Activated T-helper 2 cell treated with anti-CD3 and anti-CD28 coated beads, Interferon-gamma antibody, Interleukin-2, Interleukin-4, amounts not matched to agents 10 μg/mL and 5 μg/mL and 100 μg/mL, durations not matched to agents 14 hours and 24 hours and 36 hours (primary cell): ENCODE measurements at places on chromosomes 5 and 9. TPM values are rescaled to one million over a fixed set of nuclear protein-coding genes. Genes with fewer than 3 reads are reported as not detected.

Gene ZNF879
- total RNA-seq: 1.9 and 2.3 TPM in 2 replicates

Gene SEMA5A
- 0.27 and 0.62 TPM in 2 replicates for total RNA-seq

Gene PCDHGA11
- 0.21 and 0.39 TPM in 2 replicates for total RNA-seq

Gene CCL27
- 0.25 and 0.55 TPM in 2 replicates for total RNA-seq

Gene ADAMTS2
- not detected in 2 replicates for total RNA-seq

Gene SLC45A2
- total RNA-seq: not detected in 2 replicates

Gene FBXL7
- 0.05 TPM in 1 of 2 replicates, not detected in the other for total RNA-seq

Gene PTGR1
- 1.4 and 1.8 TPM in 2 replicates for total RNA-seq

Gene THBS4
- 0.92 and 1.1 TPM in 2 replicates for total RNA-seq

Gene SGCD
- total RNA-seq: not detected in 2 replicates

Gene STK32A
- not detected in 2 replicates for total RNA-seq

Gene FBP1
- 0.23 TPM in 1 of 2 replicates, not detected in the other for total RNA-seq

Gene GRIN1
- total RNA-seq: 0.07 TPM in 1 of 2 replicates, not detected in the other

- H3K4me1 ChIP-seq: peaks cover 19% of the 10 kb centered on the region
- H3K36me3 ChIP-seq: peaks cover 10% of the 10 kb centered on the region
- DNase-seq: no peak
- H3K27ac ChIP-seq: no peak overlapping the region
- H3K27me3 ChIP-seq: no peaks in the 10 kb centered on the region
- H3K4me3 ChIP-seq: peak overlapping the region; percentile 54
Observed at GRCh38 chr5:1112596-1113331, 901 bp upstream of the SLC12A7 start.

- no peak overlapping the region for H3K4me3 ChIP-seq
- H3K27ac ChIP-seq: no peak overlapping the region
- no peaks in the 10 kb centered on the region for H3K27me3 ChIP-seq
- no peaks in the 10 kb centered on the region for H3K4me1 ChIP-seq
- DNase-seq: no peak
Observed at GRCh38 chr9:101691657-101692056, 46.8 kb downstream of the GRIN3A start.

GRCh38 chr9:86753836-86754235 is 193.5 kb downstream of the GAS1 start:
- no peak overlapping the region for H3K4me3 ChIP-seq
- H3K36me3 ChIP-seq: no peaks in the 10 kb centered on the region

DNA sequence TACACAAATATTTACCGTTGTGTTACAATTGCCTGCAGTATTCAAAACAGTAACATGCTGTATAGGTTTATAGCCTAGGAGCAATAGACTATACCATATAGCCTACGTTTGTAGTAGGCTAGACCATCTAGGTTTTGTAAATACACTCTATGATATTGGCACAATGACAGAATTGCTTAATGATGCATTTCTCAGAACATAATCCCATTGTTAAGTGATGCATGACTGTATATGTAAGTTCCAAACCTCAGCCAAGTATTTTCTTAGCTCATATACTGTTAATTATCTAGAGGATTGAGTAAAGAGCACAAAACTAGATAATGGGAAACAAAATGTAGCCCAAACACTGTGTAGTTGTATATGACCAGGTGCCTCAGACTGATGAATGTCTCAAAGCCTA is 220.1 kb downstream of the ANXA1 start:
- DNase-seq: no peak
- no peaks in the 10 kb centered on the region for H3K4me1 ChIP-seq
- H3K36me3 ChIP-seq: no peaks in the 10 kb centered on the region
- no peak overlapping the region for H3K4me3 ChIP-seq
- H3K27me3 ChIP-seq: no peaks in the 10 kb centered on the region

DNA sequence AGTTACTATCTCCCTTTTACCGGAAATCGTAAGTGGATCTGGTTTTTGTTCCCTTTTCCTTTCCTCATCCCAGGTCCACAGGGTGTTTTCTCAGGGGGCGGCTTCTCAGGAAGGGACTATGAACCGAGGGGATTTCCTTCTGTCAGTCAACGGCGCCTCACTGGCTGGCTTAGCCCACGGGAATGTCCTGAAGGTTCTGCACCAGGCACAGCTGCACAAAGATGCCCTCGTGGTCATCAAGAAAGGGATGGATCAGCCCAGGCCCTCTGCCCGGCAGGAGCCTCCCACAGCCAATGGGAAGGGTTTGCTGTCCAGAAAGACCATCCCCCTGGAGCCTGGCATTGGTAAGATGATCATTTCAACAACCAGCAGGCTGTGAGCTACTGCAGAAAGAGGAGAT is 75.8 kb downstream of the GOLPH3 start:
- H3K4me3 ChIP-seq: no peak overlapping the region
- peaks cover 25% of the 10 kb centered on the region for H3K36me3 ChIP-seq
- H3K4me1 ChIP-seq: no peaks in the 10 kb centered on the region

DNA sequence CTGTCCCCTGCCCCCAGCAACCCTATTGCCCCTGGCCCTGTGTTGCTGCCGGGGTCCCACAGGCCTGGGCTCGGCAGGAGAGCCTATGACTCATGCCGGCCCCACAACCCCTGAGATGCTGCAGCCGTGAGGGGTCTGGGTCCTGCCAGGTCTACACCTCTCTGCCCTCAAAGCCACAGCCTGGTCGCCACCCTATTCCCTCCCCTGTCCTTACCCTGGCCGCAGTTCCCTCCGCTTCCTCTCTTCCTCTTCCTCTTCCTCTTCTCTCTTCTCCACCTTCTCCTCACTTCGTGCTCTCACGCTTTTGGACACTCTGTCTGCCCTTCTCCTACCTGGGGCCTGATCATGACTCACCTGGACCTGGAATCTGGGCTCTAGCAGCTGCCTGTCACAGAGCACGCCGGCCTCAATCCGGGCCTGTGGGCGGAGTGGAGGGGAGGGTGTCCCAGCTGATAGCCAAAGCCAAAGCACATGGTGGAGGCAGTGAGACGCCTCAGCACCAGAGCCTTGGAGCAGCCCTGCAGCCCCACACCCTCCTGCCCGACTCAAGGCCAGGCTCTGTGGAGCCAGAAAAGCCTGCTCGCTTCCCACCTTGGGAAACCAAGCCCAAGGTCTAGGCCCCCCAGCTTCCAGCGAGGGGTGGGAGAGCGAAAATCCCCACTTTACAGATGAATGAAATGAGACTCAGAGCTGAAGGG is 26.8 kb upstream of the CSF1R start:
- DNase-seq: no peak
- no peaks in the 10 kb centered on the region for H3K36me3 ChIP-seq

DNA sequence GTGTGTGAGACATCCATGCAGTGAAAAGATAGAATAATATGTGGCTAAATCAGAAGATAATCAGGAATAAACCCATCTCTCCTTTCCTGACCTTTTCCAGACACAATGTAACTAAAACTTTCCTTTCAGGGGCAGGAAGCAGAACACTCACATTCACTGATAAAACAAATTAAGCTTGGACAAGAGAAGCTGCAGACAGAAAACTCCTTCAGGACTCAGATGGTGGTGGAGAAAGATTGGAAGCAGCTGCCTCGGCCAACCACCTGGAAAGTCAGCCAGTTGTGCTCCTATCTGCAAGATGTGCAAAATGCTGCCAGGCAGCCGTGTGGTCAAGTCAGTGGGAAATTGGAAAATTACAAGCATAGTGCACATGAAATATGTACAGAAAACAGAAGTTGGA is 26.9 kb downstream of the RASEF start:
- H3K4me1 ChIP-seq: no peaks in the 10 kb centered on the region
- H3K27me3 ChIP-seq: no peaks in the 10 kb centered on the region
- H3K4me3 ChIP-seq: no peak overlapping the region
- H3K36me3 ChIP-seq: no peaks in the 10 kb centered on the region
- no peak for DNase-seq

DNA sequence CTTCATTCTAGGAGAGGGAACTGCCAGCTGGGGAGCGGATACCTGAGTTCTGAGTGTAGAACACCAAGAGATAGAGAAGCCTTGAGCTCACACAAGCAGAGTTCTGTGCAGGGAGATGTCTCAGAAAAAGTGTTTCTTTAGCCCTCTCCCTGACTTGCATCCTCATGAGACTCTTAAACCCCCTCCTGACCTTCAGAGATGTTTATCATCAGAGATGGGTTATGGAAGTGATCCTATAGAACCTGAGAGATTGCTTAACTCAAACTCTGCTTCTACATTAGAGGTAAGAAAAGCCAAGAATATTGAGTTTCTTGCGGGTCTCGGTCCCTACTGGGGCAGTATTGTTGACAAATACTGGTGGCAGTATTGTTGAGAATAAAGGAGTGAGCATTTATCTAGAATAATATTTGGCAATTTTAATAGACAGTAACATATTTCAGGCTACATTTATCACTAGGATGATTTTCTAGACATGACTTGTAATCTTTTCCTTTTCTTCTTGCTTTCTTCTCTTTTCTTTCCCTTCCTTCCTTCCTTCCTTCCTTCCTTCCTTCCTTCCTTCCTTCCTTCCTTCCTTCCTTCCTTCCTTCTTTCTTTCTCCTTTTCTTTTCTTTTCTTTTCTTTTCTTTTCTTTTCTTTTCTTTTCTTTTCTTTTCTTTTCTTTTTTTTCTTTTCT is at the start of gene IZUMO3:
Gene IZUMO3 (minus strand): TSS at position 51 of the 676 bp plus-strand sequence. CDS start 248 bp downstream, outside the sequence.
- no peak within 1 kb of the TSS for H3K4me3 ChIP-seq
- no peaks in the 10 kb centered on the region for H3K4me1 ChIP-seq
- H3K36me3 ChIP-seq: no peaks in the 10 kb centered on the region
- H3K27me3 ChIP-seq: no peaks in the 10 kb centered on the region
- DNase-seq: no peak

GRCh38 chr5:13034061-13034460 is 910.4 kb downstream of the DNAH5 start:
- no peaks in the 10 kb centered on the region for H3K27me3 ChIP-seq
- no peak overlapping the region for H3K4me3 ChIP-seq
- no peak overlapping the region for H3K27ac ChIP-seq
- DNase-seq: no peak

DNA sequence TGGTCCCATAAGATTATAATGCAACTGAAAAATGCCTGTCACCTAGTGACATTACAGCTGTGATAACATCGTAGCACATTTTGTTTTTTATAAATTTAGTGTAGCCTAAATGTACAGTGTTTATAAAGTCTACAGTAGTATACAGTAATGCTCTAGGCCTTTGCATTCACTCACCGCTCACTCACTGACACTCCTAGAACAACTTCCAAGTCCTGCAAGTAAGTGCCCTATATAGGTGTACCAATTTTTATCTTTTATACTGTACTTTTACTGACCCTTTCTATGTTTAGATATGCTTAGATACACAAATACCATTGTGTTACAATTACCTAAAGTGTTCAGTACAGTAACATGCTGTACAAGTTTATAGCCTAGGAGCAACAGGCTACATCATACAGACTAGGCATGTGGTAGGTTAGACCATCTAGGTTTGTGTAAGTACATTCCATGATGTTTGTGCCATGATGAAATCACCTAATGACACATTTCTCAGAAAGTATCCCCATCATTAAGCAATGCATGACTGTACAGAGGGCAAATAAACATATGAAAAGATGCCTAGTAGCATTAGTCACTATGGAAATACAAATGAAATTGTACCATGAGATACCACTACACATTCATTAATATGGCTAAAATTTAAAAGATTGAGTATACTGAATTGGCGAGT is 127.6 kb downstream of the TRPM6 start:
- H3K27ac ChIP-seq: no peak overlapping the region
- H3K4me3 ChIP-seq: no peak overlapping the region
- H3K27me3 ChIP-seq: peaks cover 4% of the 10 kb centered on the region
- H3K4me1 ChIP-seq: no peaks in the 10 kb centered on the region
- no peak for DNase-seq
- no peaks in the 10 kb centered on the region for H3K36me3 ChIP-seq

- no peak overlapping the region for H3K4me3 ChIP-seq
- no peak for DNase-seq
- H3K36me3 ChIP-seq: no peaks in the 10 kb centered on the region
- peaks cover 11% of the 10 kb centered on the region for H3K27me3 ChIP-seq
- peaks cover 12% of the 10 kb centered on the region for H3K4me1 ChIP-seq
Observed at GRCh38 chr5:69048230-69048629, 45.6 kb upstream of the SLC30A5 start.

- no peak overlapping the region for H3K4me3 ChIP-seq
- H3K27me3 ChIP-seq: peaks cover 6% of the 10 kb centered on the region
- H3K36me3 ChIP-seq: no peaks in the 10 kb centered on the region
- DNase-seq: no peak
Observed at GRCh38 chr5:136043551-136043950, 14.8 kb downstream of the TGFBI start.

GRCh38 chr5:172820046-172820767 is 13.8 kb upstream of the ERGIC1 start:
- no peaks in the 10 kb centered on the region for H3K36me3 ChIP-seq
- no peak overlapping the region for H3K4me3 ChIP-seq
- no peaks in the 10 kb centered on the region for H3K27me3 ChIP-seq
- DNase-seq: no peak
- H3K4me1 ChIP-seq: peaks cover 6% of the 10 kb centered on the region

- no peak overlapping the region for H3K27ac ChIP-seq
- no peaks in the 10 kb centered on the region for H3K36me3 ChIP-seq
- no peak overlapping the region for H3K4me3 ChIP-seq
- DNase-seq: no peak
- no peaks in the 10 kb centered on the region for H3K4me1 ChIP-seq
- H3K27me3 ChIP-seq: peaks cover 23% of the 10 kb centered on the region
Observed at GRCh38 chr5:61621202-61621650, 289.2 kb downstream of the ZSWIM6 start.

DNA sequence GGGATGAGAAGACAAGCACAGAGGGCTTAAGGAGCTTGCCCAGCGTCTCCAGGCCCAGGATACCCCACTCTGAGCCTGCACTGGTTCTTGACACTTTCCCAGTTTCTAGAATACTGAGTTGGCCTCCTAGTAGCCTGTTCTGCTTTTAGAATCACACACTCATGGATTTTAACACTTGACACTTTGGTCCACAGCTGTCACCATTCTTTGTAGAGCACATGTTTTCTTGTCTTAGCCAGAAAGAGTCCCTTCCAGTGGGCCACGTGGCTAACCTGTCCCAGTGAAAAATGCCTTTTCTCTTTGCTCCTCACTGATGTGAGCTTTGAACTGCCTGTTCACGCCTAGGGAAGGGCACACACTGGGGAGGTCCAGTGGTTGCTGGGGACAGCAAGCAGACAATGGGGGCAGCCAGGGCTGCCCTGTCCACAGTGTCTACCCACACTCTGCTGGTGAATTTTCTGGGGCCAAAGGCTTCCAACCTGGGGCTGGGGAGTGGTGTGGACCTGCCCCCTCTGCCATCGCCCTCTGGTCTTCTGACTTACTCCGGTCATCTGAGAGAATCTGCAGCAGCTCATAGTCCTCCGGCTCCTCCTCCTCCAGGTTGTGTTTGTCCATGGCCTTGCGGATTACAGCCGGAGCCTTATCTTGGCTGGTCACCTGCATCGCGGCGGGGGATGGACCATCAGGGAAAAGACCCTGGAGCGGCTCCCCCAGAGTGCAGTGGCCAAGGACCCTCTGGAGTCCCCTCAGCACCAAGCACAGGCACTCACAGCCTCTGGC is 21.1 kb downstream of the RALGDS start:
- H3K4me1 ChIP-seq: no peaks in the 10 kb centered on the region
- H3K27ac ChIP-seq: no peak overlapping the region
- H3K27me3 ChIP-seq: no peaks in the 10 kb centered on the region
- peaks cover 80% of the 10 kb centered on the region for H3K36me3 ChIP-seq

DNA sequence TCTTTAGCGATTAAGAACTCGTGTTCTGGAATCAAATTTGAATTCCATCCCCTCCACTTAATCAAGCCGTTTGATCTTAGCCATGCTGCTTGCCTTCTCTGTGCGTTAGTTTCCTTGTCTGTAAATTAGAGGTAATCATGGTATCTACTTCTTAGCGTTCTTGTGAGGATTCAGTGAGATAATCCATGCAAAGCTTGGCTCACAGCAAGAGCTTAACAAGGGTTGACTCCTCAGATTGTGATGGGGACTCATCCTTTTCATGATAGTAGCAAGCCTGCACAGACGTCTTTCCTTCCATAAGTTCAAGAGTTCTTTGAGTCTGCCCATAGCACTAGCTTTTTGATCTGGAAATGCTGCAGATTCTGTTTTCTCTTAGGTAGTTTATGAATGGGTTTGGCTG is 72.8 kb downstream of the TRIO start:
- H3K36me3 ChIP-seq: no peaks in the 10 kb centered on the region
- no peak for DNase-seq
- no peak overlapping the region for H3K4me3 ChIP-seq
- H3K27me3 ChIP-seq: peaks cover 20% of the 10 kb centered on the region
- H3K4me1 ChIP-seq: no peaks in the 10 kb centered on the region
- H3K27ac ChIP-seq: no peak overlapping the region
